ENCODE measurements at places on chromosomes 12 and 14.
A peak's percentile ranks its signal among the peaks of the same experiment; 100 is the strongest.

GRCh38 chr12:31508436-31509150 lies 82.3 kb downstream of the DENND5B start:
- DNase-seq = no peak

DNA sequence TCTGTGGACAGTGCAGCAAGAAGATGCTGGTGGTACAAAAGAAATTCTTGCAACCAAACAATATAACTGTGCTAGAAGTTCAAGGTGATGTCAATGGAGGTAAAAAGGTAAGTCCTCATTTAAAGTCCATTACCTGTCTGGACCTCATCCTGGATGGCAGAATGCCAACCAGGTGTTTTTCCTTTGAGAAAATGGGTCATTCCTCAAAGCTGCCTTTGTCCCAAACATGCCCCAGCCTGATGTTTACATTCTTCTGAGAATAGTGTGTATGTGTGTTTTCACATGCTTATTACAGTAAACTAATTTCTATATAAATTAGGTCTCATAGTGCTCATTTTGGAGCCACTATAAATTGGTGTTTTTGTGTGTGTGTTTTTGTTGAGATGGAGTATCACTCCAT lies 24.9 kb downstream of the ACTR6 start:
- DNase-seq = no peak

DNA sequence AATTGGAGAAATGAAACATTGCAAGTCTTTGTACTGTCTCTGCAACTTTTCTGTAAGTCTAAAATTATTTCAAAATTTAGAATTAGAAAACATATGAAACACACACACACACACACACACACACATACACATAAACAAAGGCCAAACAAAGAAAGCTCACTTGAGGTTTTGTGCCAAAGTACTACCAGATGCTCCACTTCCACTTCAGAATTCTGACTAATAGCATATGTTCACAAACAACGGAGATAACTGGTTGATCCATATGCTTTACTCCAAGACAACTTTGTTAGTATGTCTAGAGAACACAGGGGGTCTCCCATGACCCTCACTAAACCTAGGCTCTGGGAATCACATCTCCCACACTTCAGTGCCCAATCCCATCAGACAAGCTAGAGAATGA lies 133.8 kb upstream of the CLEC14A start:
- DNase-seq = no peak

- DNase-seq = no peak
Measured at GRCh38 chr14:89589400-89590118, 172.5 kb upstream of the FOXN3 start.

DNA sequence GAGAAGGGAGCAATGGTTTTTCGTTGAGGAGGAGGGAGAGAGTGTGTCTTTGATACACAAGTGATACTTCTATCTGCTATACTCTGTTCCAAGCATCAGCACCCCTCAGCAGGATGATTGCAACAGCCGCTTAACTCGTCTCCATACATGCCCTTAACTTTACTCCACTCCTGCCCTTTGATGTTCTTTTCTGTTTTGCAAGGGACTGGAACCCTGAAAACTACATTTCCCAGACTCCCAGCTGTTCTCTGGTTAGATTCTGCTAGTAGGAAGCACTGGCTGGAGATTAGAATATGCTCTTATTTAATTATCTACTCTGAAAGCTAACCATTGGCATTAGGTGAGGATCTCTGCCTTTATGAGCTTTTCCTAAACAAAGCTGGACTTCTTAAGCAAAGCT lies 23.5 kb upstream of the CRADD start:
- DNase-seq = no peak

- DNase-seq = no peak
Measured at GRCh38 chr12:65642061-65642661, 182.1 kb upstream of the HMGA2 start.

GRCh38 chr12:124567673-124568373 lies 411 bp upstream of the NCOR2 start:
- peak; percentile 55 for DNase-seq

- DNase-seq = no peak
Measured at GRCh38 chr12:83818881-83819280, 1093.7 kb downstream of the SLC6A15 start.

GRCh38 chr14:47022721-47023120 lies 371.1 kb upstream of the RPL10L start:
- DNase-seq = no peak

DNA sequence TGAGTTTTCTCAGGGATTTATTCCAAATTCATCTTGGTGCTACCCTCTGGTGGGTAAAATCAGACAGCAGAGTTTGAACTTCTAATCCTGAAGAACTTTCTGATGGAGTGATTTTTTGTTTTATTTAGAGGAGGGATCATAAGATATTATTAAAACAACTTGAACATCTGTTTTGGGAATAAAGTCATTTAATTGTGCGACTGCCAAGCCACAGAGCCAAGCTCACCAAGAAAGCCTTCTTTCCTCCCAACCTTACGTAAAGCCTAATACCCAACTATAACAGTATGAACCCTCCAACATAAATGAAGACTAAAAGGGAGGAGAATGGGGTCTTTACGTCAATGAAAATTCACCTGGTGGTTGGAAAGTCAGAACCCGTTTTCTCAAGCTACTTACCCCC lies 205.5 kb upstream of the IGF1 start:
- no peak for DNase-seq

GRCh38 chr12:31004666-31005065 lies 69.0 kb upstream of the DDX11 start:
- DNase-seq = no peak

DNA sequence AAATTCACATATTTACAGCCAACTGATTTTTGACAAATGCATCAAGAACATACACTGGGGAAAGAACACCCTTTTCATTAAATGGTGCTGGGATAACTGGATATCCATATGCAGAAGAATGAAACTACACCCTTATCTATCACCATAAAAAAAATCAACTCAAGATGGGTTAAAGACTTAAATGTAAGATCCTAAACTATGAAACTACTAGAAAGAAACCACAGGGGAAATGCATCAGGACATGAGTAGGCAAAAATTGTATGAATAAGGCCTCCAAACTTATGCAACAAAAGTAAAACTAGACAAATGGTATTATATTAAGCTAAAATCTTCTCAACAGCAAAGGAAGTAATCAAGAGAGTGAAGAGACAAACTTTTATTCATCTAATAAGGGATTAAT lies 242.6 kb downstream of the CPNE8 start:
- DNase-seq = no peak

- peak; percentile 38 for DNase-seq
Measured at GRCh38 chr14:33184587-33184986, 245.9 kb downstream of the NPAS3 start.

DNA sequence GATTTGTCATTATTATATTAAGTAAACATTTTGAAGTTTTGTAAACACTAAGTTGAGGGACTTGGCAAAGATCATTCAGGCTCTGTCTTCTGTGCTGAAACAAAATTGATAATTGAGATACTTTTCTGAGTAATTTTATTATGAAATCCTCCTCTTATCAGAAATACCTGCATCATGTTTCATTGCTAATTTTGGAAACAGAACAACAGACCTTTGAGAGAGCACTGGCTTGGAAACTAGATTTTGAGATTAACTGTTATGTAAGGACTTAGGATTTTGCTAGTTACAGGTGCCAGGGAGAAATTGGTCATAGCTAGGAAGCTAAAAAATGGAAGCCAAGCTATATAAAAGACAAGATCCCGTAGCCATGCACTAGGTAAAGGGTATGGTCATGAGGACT lies 201.7 kb upstream of the DCN start:
- DNase-seq = no peak

- DNase-seq = no peak
Measured at GRCh38 chr12:124605150-124605882, 37.9 kb upstream of the NCOR2 start.

- no peak for DNase-seq
Measured at GRCh38 chr12:30063435-30063945, 279.7 kb upstream of the TMTC1 start.

GRCh38 chr12:30927222-30927611 lies 669 bp downstream of the TSPAN11 start:
- DNase-seq = no peak

DNA sequence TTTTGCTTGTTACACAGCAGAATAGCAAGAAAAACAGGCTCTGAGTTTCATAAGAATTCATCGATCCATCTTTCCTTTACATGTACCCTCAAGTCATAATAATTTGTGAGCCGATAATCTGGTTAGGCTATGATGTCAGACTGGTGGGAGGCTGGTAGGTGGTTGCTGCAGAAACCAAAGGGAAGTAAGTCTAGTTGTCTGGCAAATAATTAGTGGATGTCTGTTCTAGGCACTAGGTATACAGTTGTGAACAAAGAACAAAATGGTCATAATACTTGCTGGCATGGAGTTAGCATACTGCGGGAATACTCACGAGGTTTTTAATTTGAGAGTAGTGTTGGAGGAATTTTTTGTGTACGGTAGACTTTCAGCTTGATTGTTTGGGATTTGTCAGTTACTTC lies 8.8 kb downstream of the SUSD6 start:
- no peak for DNase-seq

DNA sequence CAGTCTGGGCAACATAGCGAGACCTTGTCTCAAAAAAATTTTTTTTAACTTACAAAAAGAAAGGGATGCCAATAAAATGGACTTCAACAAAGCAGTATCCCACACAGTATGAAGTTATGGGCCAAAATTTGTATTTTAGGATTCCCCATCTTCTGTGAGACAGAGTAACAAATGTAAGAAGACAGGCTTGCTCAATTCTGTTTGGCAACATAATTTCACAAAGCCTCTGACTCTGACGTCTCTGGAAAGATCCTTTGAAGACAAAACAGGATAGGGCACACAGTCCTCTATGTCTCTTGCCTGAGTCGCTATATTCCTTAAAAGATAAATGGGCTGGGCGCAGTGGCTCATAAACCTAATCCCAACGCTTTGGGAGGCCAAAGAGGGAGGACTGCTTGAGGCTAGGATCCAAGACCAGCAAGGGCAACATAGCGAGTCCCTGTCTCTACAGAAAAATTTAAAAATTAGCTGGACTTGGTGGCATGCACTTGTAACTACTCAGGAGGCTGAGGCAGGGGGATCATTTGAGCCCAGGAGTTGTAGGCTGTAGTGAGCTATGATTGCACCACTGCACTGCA lies 1.1 kb upstream of the HOMEZ start:
- no peak for DNase-seq

DNA sequence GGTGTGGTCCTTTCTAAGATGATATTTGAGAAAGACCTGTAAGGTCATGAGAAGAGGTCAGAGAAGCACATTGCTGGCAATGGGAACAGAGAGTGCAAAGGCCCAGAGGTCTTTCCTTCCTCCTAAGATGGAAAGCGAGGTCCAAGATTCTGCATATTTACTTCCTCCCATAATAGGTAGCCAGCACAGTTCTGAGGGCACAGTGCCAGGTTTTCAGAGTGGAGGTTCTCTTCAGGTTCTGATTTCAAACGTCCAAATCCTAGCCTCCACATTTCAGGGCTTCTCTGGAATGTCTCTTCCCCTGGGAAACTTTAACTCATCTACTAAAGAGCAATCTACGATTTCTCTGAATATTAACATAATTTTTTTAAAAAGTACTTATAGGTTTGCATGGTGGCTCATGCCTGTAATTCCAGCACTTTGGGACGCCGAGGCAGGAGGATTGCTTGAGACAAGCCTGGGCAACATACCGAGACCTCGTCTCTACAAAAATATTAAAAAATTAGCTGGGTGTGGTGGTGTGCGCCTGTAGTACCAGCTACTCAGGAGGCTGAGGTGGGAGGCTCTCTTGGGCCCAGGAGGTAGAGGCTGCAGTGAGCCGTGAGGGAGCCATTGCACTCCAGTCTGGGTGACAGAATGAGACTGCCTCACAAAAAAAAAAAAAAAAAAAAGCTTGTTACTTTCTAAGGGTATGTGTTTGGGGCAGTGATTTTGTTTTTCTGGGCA lies 526 bp upstream of the MRPL42 start:
- no peak for DNase-seq

- DNase-seq = no peak
Measured at GRCh38 chr14:36367985-36368774, 47.7 kb upstream of the MBIP start.

DNA sequence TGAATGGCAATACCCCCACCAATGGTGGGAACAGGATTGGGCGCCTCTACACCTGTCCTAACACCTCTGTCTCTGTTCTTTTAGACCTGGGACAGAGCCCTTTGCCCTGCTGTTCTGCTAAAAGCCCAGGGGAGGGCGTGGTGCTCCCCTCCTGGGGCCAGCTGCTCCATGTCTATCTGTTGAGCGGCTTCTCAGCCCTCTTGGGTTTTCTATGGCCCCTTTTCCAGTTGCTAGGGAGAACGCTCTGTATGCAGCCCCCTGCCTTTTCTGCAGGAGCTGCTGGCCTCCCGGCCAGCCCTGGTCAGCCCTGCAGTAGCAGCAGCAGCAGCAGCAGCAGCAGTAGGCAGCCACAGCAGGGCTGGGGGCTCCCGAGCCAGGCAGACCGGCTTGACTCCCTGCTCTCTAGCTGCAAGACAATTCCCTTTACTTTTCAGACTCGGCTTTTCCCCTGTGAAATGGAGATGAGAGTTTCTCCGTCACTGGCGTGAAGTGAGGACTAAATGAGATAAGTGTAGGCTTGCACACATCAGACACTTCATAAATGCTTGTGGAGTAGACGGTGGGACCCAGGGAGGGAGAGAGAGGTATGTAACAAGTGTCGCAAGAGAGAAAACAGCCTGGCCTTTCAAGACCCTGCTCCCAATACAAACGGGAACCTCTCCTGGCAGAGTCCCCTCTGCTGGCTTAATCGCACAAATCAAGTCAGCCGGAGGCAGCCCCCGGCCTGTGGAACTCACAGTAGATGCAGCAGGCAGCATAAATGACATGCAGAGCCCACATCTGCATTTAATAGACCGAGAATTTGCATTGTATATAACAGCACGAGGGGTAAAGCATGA lies 1.0 kb downstream of the RTL1 start:
- no peak for DNase-seq

DNA sequence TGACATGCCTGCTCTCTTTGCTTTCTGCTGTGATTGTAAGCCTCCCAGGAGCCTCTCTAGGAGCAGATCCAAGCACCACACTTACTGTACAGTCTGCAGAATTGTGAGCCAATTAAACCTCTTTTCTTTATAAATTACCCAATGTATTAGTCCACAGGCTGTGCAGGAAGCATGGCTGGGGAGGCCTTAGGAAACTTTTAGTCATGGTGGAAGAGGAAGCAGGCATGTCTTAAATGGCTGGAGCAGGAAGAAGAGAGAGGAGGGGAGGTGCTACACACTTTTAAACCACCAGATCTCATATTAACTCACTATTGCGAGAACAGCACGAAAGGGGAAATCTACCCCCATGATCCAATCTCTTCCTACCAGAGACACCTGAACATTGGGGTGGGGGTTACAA lies 108.9 kb downstream of the DERA start:
- DNase-seq = no peak

DNA sequence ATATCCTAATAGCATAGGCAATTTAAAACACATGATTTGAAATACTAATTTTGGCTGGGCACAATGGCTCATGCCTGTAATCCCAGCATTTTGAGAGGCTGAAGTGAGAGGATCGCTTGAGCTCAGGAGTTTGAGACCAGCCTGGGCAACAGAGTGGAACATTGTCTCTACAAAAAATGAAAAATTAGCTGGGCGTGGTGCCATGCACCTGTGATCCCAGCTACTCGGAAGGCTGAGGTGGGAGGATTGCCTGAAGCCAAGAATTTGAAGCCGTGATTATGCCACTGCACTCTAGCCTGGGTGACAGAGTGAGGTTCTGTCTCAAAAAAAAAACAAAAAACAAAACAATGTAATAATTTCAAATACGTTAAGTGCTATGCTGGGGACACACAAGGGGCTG lies 83.3 kb downstream of the SSPN start:
- DNase-seq = no peak
